ENCODE measurements at places on chromosomes 11 and 22.
A peak's percentile ranks its signal among the peaks of the same experiment; 100 is the strongest.

DNA sequence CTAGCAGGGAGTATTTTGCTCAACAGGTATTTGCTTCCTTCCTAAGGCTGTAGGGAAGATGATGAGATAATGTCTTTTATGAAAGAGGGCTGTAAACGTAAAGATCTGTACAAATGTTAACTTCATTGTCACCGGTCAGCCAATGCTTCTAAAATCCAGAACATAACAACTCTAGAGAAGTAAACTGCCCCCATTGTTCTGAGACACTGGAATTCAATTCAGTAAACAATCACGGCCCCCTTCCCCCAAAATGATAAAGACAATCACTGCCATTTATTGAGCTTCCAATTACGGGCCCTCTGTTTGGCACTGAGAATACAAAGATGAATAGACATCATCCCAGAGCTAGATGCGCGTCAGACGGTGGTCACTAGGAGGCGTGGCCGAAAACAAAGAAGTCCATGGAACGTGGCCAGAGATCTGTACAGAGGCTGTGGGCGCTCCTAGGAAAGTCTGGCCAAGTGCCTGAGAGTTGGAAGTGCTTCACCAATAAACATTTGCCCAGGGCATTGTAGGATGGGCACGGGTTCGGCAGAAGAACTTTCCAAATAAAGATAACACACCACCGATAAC lies 576 bp downstream of the TMEM258 start:
- peak; percentile 89 for DNase-seq

DNA sequence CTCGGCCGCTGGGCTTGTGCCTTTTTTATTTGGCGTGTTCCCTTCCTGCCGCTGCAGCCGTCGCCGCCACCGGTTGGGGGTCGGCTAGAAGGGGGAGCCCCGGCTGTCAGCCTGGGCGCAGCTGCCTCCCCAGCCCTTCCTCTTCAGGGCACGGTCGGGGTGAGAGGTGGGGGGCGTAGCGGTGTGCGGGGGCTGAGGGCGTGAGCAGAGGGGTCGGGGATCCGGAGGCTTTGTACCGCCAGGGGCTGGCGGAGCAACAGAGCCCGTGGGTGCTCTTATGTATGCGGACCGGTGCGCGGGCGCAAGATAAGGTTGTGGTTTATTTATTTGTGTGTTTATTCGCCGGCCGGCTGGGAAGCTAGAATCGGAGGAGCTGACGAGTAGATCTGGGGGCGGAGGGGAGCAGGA lies 477 bp downstream of the ZBTB16 start:
- DNase-seq, result no peak

DNA sequence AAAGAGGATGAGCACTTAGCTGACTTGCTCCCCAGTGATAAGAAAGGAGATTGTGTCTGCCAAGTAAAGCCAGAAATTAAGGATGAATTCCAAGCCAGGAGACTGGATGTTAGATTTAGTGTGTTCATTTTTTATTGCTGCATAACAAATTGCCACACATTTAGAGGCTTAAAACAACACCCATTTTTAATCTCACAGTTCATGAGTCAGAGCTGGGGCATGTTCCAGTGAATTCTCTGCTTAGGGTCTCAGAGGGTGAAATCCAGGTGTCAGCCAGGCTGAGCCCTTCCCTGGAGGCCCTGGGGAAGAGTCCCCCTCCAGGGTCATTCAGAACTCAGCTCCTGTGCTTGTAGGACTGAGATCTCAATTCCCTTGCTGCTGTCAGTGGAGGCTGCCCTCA lies 352.8 kb downstream of the BUD13 start:
- DNase-seq, result no peak

DNA sequence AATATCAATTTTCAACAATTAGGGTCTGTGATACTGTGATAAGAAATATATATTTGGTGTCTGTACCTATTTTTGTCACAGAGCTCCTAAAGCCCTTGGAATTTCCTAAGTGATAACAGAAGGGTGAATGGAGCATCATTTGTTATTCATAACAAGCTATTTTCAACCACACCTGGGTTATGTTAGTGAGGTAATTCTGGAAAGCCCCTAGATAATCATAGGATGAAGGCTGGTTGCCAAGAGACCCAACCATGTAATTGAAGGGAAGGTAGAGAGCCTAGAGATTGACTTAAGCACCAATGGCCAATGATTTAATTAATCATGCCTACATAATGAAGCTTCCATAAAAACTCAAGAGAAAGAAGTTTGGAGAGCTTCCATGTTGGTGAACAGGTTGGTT lies 109.4 kb downstream of the KIF18A start:
- no peak for DNase-seq

- DNase-seq, result peak; percentile 72
Measured at GRCh38 chr11:3803726-3804495, 4.4 kb upstream of the PGAP2 start.

DNA sequence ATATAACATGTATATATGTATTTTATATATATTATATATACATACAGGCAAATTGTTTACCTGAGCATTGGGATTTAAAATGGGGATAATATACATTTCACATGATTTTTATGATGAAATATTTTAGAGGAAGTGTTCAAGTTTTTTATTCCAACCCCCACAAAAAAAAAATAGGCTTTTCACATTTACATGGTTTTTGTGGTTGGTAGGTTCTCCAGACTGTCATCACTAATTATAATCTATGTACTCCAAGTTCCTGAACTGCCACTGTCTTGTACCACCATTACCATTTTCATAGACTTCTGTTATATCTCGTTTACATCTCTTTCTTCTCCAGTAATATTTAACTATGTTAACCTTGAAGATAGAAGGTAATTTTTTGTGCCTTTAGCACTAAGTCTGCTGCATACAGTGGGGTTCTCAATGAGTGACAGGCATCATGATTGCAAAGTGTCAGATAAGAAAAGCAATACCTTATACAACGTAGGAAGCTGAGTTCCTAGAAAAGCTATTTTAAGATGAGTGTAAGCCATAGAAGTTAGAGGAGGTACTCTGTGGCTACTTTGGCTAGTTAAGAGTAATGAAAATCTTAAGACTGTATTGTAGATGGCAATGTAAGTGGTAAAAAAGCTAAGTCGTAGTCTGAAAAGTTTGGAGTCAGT lies 5.2 kb downstream of the TMEM126A start:
- DNase-seq, result no peak

GRCh38 chr22:20251981-20252380 lies 16.1 kb downstream of the RTN4R start:
- DNase-seq, result no peak

GRCh38 chr11:111466615-111467014 lies 45.6 kb downstream of the BTG4 start:
- DNase-seq, result no peak

GRCh38 chr11:58801974-58802545 lies 42.4 kb downstream of the GLYATL2 start:
- no peak for DNase-seq

DNA sequence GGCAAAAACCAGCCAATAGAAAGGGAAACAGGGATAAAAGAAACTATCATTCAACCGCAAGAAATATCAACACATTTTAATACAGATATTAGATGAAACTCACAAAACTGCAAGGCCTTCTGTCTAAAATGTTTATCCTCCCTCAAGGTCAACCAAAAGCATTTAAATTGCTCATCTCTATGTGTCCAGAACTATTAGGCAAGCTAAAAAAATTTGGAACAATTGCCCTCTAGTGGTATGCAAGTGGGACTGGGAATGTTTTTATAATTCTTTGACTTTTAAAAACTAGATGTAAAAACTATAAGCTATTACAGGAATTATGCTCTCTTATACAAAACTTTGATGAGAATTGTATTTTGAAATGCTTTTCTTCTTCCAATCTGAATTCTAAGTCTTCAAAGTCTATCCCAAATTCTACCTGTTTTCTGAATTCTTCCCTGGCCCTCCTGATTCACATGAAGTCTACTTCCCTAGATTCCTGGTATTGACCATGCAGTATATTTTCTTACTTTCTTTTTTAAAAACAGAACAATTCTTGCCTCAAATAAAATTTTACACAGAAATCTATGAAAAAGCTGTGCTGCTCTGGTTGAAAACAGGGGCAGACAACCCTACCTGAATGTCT lies 4.9 kb downstream of the CWC15 start:
- peak; percentile 73 for DNase-seq

GRCh38 chr11:128279866-128280265 lies 307.5 kb downstream of the ETS1 start:
- peak; percentile 86 for DNase-seq

DNA sequence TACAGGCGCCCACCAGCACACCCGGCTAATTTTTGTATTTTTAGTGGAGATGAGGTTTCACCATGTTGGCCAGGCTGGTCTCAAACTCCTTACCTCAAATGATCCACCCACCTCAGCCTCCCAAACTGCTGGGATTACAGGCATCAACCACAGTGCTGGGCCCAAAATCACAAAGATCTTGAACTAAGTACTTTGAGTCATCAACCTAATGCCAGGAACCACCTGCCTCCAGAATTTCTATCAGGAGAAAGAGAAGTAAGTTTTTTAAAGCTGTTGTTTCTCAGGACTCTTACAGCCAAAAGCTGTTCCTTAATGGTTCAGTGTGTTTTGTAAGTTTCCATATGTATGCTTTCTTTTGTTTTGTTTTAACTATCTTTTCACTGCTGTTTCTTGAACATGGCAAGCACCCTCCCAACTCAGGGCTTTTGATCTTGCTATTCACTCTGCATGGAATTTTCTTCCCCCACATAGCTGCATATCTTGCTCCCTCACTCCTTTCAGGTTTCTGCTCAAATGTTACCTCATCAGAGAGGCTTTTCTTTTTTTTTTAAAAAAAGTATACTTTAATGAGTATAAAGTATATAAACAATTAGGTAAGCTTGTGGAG lies 6.0 kb upstream of the PAK1 start:
- no peak for DNase-seq

DNA sequence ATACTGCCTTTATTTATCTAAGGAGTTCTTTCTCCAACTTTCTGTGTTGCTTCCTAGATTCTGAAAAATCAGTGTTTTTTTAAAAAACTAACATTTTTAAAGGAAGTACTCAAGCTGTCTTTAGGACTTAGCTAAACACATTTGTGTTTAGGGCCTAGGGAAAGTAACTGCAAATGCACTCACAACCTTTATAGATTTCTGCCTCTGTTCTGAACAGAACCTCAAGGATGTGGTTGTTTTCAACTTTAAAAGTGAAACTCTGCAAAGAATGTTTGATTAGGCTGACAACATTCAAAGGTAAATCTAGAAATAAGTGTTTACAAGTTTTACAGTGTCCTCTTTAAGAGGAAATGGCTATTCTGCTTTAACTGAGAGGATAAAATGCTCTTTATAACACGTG lies 55.4 kb upstream of the CNTN5 start:
- no peak for DNase-seq

DNA sequence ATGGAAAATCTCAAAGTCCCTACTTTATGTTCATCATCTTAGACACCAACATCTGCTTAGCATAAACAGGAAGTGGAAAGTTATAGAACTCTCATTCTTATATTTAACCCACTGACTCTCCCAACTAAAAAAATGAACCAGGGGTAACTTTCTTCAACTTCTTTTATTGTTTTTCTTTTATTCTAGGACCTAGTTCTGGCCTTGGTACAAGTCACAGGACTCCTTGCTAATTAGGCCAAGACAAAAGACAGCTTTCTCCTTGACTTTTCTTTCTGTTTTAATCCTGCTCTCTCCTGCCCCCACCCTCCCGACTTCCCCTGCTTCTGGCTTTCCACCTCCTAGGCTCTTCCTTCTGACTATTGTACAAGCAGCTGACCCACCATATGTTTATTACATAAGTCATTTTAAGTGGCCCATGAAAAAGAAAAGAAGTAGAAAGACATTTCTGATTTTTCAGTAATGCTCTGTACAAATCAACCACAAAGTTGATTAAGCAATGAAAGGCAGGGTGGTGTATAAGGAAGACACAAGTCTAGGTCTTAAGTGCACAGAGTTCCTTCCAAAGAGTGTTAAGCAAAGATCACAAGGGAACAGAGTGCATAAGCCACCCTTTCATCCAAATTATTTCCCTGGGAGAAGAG lies 18.3 kb downstream of the JAML start:
- no peak for DNase-seq

GRCh38 chr11:44927174-44927661 lies 23.5 kb downstream of the TP53I11 start:
- DNase-seq, result peak; percentile 75

- no peak for DNase-seq
Measured at GRCh38 chr11:13324709-13325108, 47.1 kb downstream of the BMAL1 start.

DNA sequence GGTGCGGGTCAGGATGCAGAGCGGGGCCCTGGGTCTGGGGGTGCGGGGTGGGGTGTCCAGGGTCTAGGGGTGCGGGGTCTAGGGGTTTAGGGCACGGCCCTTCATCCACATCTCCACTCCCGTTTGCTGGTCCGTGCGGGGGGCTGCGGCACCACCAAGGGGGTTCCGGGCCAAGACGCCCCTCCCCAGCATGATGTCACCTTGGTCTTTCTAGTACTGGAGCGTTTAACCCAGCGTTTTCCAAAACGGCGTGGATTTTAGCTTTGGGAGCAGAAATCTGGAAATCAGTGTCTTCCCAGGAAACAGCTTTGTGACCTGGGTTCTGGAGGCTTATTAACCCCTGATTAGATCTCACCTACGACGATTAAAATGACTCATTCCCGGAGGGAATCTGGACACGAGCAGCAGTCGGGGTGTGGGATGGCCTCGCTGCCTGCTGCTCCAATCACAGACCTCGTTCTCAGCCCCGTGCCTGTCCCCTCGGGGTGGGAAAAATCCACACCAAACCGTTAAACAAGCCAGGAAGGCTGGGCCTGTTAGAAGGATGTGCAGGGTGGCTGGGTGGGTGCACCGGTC lies 759 bp downstream of the AP2A2 start:
- DNase-seq, result peak; percentile 83

All from AG08395 (cell line).